ENCODE measurements at places on chromosomes 7 and 10.
A peak's percentile ranks its signal among the peaks of the same experiment; 100 is the strongest.

DNA sequence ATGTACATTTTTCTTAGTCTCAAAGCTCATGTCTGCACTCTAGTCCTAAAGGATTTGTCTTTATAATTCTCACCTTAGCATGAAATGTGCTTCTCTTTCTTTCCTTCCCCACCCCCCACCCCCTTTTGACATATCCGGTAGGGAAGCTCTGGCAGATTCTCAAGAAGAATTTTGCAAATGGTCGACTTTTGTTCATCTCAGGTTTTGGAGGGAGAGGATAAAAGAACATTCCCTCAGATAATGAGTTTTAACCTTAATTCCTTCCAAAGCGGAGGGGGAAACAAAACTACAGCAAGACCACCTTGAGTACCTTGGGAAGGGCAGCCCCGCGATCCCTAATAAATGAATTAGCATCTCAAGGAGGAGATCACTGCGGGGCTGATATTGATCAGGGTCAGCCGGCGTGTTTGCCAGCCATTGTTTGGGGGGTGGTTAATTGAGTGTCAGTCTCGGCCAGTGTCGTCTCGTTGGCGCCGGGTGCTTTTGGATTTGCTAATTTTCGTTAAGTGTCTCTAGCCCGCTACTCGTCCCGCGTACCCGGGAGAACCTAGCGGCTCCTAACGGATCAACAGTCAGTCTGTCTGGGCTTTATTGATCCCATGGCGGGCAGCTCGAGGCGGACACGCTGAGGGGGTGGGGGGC lies 874 bp upstream of the BAMBI start:
- peak; percentile 33 for DNase-seq

DNA sequence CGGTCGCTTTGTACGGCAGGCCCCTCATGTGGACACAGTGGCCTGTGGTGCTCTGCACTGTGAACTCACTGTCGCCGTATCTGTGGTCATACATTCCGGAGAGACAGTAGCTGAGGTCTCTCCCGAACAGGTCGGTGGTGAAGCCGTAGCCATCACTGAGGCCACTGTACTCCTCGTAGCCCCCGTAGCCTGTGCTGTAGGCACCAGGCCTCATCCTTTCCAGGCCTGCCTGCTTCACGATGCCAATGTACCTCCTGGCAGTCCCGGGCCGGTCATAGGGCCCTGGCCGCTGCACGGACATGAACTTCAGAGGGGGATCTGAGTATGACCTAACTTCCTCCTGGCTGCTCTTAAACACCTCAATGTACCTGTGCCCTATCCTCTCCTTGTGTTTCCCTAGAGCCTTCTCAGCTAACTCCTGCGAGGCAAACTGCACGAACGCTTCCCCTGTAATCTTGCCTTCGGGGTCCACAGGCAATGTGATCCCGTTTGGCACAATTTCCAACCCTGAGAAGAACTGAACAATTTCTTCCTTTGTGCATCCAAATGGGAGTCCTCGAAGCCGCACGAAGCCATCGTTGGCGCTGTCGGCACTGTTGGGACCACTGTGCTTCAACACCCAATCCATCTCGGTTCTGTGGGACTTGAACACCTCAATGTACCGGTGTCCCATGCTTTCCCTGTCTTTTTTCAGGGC lies 15.7 kb downstream of the FXYD4 start:
- no peak for DNase-seq

DNA sequence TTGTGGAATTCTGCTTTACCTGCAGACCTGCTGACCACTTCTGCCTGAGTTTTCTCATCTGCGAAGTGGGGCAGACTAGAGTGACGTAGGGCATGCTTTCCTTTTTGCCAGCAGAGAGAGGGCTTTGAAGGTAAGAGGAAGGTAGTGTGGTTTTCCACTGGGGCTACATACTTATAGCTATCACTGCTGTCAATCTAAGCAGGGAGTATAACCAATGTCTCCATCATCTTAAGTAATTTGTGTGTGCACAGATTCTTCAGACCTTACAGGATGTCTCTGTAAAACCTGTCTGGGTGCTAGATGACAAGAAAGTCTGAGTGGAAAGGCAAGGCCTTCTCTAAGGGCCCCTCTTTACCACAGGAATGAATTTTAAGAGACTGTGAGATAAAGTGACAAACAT lies 106.8 kb downstream of the RBM20 start:
- DNase-seq: peak; percentile 22

- no peak for DNase-seq
Measured at GRCh38 chr7:30310674-30311362, 26.4 kb downstream of the ZNRF2 start.

DNA sequence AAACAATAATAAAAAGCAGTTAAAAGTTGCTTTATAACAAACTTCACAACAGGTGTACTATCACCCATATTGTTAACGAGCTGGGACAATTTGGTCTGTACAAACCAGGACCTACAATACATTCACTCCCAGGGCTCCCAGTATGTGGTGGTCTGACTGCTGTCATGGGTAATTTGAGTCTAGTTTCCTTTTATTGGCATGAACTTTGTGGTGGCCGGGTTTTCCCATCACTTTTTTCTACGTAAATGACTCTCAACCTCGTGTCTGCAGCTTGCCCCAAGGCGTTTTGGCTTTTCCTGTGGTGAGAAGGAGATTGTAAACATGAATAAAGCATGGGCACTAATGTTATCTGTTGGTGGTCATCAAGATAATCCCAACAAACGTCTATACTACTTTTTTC lies 118.7 kb upstream of the CDK6 start:
- DNase-seq: no peak

DNA sequence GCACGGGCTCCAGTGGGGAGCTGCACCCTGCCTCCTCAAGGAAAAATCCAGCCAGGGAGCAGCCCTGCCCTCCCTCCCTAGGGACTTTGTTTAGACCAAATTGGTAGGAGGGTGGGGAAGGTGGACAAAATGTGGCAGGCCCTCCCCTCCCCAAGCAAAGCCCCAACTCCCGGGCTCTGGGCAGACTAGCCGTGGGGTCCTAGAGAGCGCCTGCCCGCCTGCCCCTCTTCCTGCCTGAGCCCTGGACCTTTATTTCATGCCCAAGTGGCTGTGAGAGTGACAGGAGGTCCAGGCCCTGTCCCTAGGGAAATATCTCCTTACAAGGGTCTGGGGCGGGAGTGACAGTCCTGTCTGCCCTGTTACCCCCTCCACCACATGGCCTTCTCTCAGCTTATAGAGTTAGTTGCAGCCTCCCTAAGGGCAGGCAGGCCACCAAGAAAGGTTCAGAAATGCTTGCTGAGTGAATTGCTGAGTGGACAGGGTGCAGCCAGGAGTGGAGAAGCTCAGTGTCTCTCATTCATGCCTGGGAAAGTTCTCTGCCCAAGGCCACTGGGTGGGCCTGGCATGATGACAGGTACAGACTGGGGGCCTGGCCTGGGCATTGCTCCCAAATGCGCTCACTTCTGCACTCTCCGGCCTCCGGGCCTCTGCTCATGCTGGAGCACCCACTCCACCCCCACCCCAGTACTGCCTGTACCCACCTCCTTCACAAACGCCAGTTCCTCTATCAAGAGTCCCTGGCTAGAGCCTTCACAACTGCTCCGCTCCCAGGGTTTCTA lies 25.2 kb downstream of the DNAJB12 start:
- no peak for DNase-seq

DNA sequence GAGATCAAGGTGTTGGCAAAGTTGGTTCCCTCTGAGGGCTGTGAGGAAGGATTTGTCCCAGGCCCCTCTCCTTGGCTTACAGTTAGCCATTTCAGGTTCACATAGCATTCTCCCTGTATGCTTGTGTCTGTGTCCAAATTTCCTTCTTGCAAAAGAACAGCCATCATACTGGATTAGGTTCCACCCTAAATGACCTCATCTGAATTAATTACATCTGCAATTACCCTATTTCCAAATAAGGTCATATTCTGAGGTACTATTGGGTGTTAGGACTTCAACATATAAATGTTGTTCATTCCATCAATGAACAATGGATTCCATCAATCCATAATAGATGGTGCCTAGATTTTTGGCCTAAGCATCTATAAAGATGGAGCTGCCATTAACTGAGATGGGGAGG lies 16.2 kb upstream of the LRRC17 start:
- no peak for DNase-seq

DNA sequence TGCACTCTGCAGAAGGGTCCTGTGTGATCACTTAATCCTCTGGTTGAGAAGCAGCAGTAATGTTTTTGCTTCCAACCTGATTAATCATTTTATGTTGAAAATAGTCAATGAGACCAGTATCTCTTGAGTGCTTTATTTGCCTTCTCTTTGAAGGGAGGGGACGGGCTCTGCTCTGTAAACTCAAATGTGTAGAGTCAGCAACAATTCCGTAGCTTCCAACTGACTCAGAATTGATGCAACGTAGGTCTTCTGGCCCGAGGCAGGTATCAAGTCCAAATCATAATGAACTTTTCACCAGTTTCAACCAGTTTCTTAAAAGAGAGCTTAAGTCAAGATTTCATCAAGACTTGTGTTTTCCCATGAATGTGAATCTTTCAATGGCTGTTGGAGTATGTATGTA lies 26.3 kb downstream of the GUSB start:
- no peak for DNase-seq

- no peak for DNase-seq
Measured at GRCh38 chr7:130381468-130382312, 1.4 kb downstream of the CPA1 start.

DNA sequence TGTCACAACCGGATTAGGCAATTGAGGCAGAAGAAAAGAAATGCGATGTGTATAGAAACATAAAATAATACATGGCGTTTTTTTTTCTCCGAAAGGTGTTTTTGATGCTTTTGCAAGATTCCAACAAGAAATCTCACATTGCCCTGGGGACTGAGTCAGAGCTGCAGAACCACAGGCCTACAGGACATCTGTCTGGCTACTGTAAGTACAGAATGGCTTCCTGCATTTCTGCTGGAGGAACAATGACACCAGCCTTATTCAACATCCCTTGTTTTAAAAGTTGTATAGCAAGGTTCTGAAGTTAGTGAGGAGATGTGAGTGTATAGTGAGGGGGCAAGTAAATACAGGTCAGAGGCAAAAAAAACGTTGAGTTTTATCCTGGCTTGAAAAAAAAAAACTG lies 256.4 kb downstream of the ABCA13 start:
- no peak for DNase-seq

DNA sequence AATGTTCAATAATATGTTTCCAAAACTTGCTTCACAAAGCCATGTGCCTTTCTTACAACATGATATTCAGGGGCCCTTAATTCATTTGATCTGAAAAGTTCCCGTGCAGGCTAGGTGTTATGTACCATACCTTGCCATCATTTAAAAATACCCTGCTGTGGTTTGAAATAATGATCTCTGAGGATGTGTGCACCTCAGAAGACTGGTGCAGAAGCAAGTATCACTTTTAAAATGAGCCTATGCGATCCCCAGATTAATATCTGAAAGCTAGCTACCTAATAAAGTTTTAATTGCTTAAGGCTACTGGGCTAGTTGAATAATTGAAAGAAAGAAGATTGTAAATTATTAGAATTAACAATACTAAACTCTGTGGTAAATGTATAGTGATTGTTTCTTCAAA lies 262.4 kb downstream of the CDK14 start:
- DNase-seq: no peak

- DNase-seq: no peak
Measured at GRCh38 chr7:157549612-157550299, 213.0 kb downstream of the DNAJB6 start.

DNA sequence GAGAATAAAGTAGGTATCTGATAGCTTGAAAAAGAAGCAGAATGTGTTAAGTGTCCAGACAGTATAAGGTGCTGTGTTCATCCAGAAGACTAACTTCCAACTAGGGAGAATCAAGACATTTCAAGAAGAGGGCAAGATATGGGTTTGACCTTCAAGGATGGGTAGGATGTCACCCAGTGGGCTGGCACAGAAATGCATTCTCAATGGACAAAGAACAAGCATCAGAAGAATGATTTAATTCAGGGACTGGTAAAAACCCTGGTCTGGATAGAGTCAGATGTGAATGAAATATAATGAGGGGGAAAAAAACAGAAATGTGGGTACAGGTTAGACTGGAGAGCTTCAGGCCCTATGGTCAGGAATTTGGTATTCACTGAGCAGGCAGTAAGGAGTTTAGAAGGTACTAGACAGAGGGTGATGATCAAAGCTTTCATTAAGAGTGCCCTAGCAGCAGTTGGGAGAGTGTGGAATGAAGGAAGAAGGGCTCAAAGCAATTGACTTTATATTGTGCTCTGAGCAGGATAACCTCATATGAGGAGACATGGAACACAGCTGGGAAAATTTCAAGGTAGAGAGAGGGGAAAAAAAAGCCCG lies 180.7 kb upstream of the ANK3 start:
- DNase-seq: no peak

DNA sequence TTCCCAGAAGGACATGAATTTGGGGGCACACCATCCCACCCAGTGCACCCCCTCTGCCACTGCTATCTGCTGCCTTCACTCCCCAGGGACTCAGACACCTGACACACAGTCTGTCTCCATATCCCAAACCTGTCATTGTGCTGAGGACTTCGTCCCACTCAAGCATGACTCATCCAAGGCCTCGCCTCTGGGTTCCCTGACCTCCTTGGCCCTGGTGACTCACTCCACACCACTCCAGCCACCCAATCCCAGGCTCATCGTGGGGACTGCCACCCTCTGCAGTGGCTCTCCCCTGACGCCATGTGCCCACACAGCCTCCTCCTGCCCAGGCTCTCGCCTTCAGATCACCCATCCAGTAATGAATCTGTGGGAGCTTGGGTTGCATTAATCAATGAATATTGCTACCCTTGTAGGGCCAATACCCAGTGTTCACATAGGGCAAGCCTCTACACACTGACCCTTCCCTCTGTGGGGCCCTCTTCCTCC lies 6.6 kb upstream of the INSIG1 start:
- no peak for DNase-seq

DNA sequence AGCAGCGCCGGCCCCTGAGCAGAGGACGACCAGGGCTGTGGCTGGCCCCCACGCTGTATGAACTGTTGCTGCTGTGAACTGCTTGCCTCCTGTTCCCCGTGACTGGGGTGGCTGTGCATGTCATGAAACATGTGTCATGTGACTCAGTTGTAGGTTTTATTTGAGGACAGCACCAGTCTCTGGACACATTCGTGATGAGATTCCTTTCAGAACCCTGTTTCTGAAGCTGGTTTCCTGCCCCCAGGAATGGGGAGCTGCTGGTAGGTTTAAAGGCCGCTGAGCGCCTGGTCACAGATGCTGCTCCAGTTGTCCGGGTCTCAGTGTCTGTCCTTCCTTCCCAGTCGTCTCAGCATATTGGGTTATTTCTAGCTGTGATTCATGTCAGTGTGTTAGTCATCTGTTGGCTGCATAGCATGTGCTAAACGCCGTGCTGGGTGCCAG lies 79.1 kb upstream of the PPIF start:
- no peak for DNase-seq

- DNase-seq: no peak
Measured at GRCh38 chr10:105041956-105042355, 400.9 kb downstream of the SORCS3 start.

GRCh38 chr10:124162774-124163354 lies 69.5 kb upstream of the CHST15 start:
- no peak for DNase-seq

- no peak for DNase-seq
Measured at GRCh38 chr10:112184379-112184778, 814 bp upstream of the GPAM start.

GRCh38 chr10:109931163-109931562 lies 7.9 kb upstream of the XPNPEP1 start:
- no peak for DNase-seq

All from CD4-positive, alpha-beta T cell treated with Interleukin-17A for 4 hours (primary cell).